Mucosa of gallbladder (tissue), 1 donor: ENCODE measurements at places on chromosomes 2 and 18.

DNA sequence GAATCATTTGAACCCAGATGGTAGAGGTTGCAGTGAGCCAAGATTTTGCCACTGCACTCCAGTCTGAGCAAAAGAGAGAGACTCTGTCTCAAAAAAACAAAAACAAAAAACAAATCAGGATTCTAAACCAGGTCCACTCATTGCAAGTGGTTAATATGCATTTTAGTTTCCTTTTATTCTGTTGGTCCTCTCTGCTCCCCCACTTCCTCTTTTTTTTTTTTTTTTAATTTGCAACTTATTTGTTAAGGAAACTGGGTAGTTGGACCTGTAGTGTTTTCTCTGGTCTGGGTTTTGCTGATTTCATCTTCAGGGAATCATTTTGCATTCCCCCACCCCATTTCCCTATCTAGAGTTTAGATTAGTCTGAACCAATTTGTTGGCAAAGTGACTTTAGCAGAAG, 14.0 kb downstream of the FER1L5 start:
- DNase-seq, result no peak

DNA sequence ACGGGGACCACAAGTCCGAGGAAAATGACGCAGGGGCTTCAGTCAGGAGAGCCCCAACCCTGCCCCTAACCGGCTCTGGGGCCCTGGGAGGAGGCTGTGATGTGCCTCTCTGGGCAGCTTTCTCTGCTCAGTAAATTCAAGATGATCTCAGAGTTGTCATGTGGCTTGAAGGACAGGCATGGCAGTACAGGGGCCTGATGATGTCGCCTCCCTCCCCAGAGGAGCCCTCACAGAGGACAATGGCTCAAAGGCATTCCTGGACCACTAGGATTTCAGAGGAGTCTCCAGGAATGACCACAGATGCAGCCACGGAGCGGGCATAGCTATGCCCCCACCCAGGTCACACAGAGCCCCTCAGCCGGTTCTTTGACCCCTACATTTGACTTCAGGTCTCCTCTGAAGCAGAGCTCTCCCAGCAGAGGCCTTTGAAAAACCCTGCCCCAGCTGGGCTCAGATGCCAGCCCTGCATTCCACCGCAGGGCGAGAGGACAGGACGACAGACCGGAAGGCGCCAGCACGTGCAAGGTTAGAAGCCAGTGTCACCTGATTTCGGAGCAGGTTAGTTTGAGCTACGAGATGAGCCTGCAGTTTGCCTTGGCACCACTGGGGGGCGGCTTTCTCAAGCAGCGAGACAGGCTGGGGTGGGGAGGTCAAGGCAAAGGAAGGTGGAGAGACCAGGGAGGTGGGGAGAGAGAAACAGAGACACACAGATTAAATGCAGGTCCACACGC, 39.2 kb downstream of the BIN1 start:
- DNase-seq, result peak; percentile 82

GRCh38 chr2:232365621-232366321, 12.8 kb upstream of the ALPP start:
- peak; percentile 41 for DNase-seq

- DNase-seq, result no peak
These were observed 10.9 kb downstream of the CERS6 start for GRCh38 chr2:168466834-168467565.

- DNase-seq, result no peak
These were observed 840.4 kb downstream of the CPS1 start for GRCh38 chr2:211396815-211397214.

GRCh38 chr18:72458271-72458670, 85.9 kb downstream of the CBLN2 start:
- DNase-seq, result no peak

DNA sequence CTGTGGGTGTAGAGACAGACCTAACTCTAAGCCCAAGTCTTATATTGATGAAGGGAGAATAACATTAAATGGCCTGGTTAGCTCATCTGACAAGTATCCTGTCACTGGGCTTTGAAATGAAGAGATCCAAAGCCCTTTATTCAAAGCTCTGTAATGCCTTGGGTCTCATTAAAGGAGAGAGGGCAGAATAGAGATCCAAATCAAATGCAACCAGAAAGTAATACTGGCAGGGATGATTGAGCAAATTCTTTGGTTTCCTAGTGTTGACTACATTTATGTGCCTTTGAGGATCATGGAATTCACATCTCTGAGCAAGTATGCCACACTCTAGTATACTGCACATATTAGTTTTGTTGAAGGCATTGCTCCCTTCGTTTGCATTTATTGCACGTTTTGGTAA, 147.9 kb upstream of the CAVIN2 start:
- no peak for DNase-seq

DNA sequence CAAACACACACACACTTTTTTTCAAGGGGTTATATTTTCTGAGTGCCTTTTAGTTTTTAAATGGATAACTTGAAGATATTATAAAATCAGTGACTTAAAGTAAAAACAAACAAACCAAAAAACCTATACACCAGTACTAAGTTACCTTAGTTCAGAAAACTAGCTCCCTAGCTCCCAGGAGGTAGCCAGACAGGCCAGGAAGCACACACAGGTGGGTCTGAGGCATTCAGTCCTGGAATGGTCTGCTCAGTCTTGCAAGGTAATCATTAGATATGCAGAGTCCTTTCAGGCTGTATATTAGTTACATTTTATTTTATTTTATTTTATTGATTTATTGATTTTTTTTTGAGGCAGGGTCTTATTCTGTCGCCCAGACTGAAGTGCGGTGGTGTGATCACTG, 10.7 kb upstream of the DYNC2LI1 start:
- no peak for DNase-seq

- no peak for DNase-seq
These were observed 27.8 kb downstream of the GLI2 start for GRCh38 chr2:120763508-120763907.

GRCh38 chr2:161150704-161151103, 9.5 kb upstream of the TANK start:
- no peak for DNase-seq

GRCh38 chr2:191578031-191578430, 99.9 kb upstream of the NABP1 start:
- no peak for DNase-seq

GRCh38 chr2:66696886-66697285, 262.0 kb downstream of the MEIS1 start:
- DNase-seq, result no peak

- no peak for DNase-seq
These were observed 20.4 kb upstream of the SANBR start for GRCh38 chr2:61045226-61045625.

GRCh38 chr2:45826884-45827635, 175.6 kb downstream of the PRKCE start:
- no peak for DNase-seq

- DNase-seq, result no peak
These were observed 154.6 kb upstream of the ZSWIM2 start for GRCh38 chr2:187003611-187004010.

DNA sequence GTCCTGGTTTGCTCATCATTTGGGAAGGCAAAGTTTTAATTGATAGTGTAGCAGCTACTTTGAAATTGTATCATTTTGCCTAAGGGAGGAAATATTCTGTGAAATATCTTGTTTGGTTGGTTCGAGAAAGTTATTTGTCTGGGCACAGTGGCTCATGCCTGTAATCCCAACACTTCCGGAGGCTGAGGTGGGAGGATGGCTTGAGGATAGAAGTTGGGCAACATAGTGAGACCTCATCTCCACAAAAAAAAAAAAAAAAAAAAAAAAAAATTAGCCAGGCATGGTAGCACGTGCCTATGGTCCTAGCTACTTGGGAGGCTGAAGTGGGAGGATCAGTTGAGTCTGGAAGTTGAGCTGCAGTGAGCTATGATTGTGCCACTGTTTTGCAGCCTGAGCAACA, 3.1 kb upstream of the ADGRF3 start:
- no peak for DNase-seq

DNA sequence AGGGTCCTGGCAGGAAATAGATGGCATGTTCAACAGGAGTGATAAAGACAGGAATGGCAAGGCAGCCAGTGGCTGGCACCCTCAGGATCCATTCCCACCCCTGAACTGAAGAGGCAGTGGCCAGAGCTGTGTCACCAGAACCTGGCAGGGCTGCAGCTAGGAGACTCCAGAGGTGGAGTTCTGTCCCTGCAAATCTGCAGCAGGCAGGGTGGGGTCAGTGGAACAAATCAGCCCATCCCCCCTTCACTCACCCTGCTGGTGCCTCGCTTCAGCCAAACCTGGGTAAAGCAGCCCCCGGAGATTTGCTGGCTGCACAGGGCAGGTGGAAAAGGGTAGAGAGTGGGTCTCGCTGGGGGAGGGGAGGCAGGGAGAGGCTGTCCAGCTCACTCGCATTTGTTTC, 12.7 kb downstream of the INPP5D start:
- DNase-seq, result no peak

DNA sequence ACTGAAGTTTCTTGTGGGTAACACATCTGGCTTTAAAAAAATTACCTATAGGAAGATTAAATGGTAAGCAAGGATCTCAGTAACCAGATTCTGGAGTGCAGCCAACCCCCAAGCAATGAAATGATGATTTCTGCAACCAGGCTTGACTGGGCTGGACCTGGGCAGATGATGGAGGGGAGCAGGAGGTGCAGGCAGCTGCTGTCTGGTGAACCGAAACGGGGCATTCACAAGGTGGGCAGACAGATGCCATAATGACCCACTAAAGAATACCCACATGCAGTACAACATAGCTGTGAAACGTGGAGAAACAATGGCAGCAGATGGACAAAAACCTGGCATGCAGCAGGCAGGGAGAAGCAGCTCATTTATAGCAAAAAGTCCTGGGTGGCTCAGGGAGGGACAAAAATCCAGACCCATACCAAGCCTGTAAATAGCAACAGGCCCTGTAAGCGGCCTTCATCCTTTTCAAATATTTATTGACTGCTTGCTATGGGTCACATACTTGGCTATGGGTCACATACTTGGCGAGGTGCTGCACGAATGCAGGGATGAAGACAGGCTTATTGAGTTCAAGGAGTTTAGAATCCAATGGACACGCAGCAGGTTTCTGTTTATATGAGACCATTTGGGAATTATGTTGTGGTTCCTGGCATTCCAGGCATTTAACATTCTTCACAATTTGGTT, 244.7 kb downstream of the HRH4 start:
- DNase-seq, result peak; percentile 23

DNA sequence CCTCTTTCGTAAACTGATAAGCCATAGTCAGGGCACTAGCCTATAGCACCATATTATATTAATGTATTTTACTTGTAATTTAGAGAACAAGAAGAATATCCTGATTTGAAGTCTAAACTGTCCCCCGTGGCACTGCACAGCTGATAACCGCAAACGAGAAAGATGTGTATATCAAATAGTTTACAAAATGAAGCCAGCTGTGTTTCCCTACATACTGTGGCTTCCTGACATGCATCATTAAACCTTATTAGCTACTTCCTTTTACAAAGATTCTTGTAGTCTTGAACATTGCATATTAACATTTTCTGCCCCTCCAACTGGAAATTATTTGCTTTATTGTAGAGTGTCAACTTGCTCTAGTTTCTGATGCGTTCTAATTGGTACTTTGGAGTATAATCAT, 153.5 kb upstream of the NFATC1 start:
- no peak for DNase-seq

- DNase-seq, result no peak
These were observed 263.4 kb downstream of the AGAP1 start for GRCh38 chr2:235757212-235757611.

GRCh38 chr2:27448381-27448780, 6.2 kb downstream of the KRTCAP3 start:
- no peak for DNase-seq

DNA sequence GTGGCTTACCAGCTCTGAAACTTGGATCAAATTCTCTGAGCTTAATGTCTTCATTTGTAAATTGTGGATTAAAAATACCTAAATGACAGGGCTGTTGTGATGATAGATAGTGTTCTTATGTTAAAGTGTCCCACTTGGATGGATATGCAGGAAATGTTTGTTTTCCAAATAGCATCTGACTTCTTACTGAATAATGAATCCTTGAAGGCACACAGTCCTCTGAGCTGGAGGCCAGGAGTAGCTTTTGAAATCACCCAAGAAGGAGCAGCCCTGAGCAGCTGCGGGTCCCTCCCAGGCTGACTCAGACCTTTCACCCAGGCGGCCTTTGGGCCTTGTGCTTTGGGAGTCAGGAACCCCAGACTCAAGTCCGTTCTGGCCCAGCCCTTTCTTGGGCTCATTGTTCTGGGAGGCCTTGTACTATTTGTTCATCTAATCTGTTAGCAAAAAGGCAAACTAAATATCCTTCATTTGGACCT, 173.0 kb upstream of the GATA6 start:
- DNase-seq, result no peak

- DNase-seq, result peak; percentile 2
These were observed 202.9 kb downstream of the NDUFA10 start for GRCh38 chr2:239822146-239822831.

- no peak for DNase-seq
These were observed 112.3 kb downstream of the MEP1B start for GRCh38 chr18:32301976-32302743.

DNA sequence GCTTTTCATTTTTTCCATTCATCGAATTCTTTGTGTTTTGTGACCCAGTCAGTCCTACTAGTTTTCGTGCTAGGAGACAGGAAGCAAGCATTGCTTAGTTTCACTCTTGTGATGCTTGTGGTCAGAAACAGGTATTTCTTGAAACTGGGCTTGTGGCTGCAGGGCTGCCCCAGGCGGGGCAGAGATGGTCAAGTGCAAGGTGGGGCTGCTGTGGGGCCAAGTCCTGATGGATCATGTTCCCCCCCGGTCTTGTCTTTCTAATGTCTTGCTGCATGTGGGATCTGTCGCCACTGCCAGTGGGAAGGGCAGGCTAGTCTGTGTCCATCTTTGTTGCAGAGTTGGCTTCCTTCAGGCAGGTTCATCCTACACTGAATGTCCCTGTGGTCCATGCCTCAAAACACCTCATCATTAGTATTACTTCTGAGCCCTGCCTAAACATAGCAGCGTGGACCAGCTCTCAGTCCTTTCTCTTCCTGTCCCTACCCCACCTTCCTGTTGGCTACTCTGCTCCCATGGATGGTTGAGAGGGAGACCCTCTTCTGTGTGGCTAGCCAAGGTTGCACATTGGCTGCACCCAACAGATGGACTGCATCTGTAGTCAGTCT, 38.7 kb downstream of the INPP4A start:
- no peak for DNase-seq

GRCh38 chr2:102355526-102356380, at the start of gene IL18R1:
Gene IL18R1 (plus strand): TSS chr2:102355796. CDS start chr2:102362661, 6,865 bp downstream.
- peak; percentile 71 for DNase-seq

- no peak for DNase-seq
These were observed 1.7 kb downstream of the FHL2 start for GRCh38 chr2:105397025-105397722.

- DNase-seq, result no peak
These were observed 48.5 kb upstream of the DTNA start for GRCh38 chr18:34661464-34662087.

- DNase-seq, result no peak
These were observed 174.9 kb downstream of the ASB1 start for GRCh38 chr2:238601433-238602222.

- peak; percentile 28 for DNase-seq
These were observed 17.2 kb downstream of the IFIH1 start for GRCh38 chr2:162301151-162301804.
